ENCODE measurements at places on chromosomes 3 and 15. TPM values are rescaled to one million over a fixed set of nuclear protein-coding genes. Genes with fewer than 3 reads are reported as not detected.
A peak's percentile ranks its signal among the peaks of the same experiment; 100 is the strongest.

The RHOV gene
- total RNA-seq = 0.18 TPM

DNA sequence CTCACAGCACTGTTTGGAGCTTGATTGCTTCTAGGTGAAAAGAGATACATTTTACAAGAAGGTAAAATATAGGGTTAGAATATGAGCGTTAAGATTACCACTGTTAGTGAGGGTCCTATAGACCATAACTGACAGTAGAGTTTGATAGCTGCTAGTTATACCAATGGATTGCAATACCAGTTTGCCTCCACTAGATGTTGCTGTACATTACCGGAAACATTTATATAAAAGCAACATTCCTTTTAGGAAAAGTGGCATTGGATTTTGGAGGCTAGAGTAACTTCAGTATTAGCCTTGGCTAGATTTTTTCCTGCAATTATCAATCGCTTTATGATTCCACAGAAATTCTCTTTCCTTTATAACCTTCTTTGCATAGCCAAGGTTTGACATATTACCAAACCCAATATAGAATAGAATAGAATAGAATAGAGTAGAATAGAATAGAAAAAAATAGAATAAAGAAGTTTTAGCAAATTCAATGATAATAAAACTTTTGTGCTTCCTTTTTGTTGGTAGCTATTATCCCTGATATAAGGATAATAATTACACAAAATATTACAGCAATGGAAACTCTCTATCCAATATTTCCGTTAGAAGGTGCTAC, 1093.6 kb upstream of the ALCAM start:
- no peaks in the 10 kb centered on the region for H3K4me1 ChIP-seq
- peak; percentile 39 for DNase-seq
- H3K27ac ChIP-seq = no peak overlapping the region
- H3K27me3 ChIP-seq = peaks cover 6% of the 10 kb centered on the region
- H3K36me3 ChIP-seq = peaks cover 13% of the 10 kb centered on the region

- peak overlapping the region; percentile 75 for H3K27ac ChIP-seq
- peaks cover 24% of the 10 kb centered on the region for H3K4me1 ChIP-seq
- no peak overlapping the region for H3K4me3 ChIP-seq
- peaks cover 28% of the 10 kb centered on the region for H3K36me3 ChIP-seq
These were observed 28.8 kb downstream of the LRRFIP2 start for GRCh38 chr3:37145611-37146010.

DNA sequence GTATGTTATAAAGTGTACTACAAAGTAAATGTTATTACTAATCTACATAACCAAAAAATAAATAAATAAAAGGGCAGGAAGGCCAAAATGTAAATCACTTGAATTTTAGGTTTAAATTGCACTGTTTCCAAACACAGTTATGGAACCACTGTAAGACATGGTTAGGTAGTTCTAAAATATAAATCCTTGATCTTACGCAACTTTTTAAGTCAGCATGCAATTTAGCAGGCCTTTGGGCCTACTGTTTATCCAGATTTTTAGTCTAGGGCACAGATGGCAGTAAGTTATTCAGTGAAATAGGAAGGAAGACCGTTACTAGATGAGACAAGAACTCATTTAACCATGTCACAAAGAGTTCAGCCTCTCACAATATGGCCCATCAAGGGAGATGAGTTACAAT, 187.4 kb upstream of the SLC2A2 start:
- peaks cover 17% of the 10 kb centered on the region for H3K36me3 ChIP-seq
- peaks cover 4% of the 10 kb centered on the region for H3K27me3 ChIP-seq
- H3K4me1 ChIP-seq = peaks cover 5% of the 10 kb centered on the region
- H3K27ac ChIP-seq = no peak overlapping the region

The FGF7 gene
- 12.3 TPM for total RNA-seq

DNA sequence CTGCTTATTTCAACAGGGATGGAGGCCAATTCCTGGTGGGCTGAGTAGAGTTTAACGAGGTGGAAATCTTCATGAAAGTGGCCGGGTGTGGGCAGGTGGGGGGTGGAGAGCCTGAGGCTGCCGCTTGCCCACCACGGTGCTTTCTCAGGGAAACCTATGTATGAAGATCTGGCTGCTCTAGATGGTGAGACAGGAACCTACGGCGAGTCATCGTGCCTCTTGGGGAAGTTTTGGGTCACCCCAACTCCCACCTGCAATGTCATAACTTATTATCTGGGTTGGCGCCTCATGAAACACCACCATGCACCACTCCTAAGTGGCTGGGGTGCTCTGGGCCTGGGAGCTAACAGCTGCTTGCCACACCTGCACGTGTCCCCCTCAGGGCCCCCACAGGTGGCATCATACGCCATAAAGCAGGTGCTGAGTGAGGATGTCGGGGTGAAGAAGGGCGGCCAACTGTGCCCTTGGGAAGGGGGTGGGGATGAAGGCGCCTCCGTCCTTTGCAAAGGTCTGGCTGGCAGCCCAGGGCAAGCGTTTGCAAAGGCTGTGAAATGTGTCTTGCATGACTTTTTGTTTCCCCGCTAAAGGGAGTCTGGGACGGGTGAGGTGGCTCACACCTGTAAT, 27.9 kb upstream of the SNRPA1 start:
- H3K36me3 ChIP-seq = no peaks in the 10 kb centered on the region
- peaks cover 54% of the 10 kb centered on the region for H3K27me3 ChIP-seq
- peaks cover 9% of the 10 kb centered on the region for H3K4me1 ChIP-seq
- H3K27ac ChIP-seq = no peak overlapping the region
- no peak for DNase-seq
- H3K4me3 ChIP-seq = no peak overlapping the region

DNA sequence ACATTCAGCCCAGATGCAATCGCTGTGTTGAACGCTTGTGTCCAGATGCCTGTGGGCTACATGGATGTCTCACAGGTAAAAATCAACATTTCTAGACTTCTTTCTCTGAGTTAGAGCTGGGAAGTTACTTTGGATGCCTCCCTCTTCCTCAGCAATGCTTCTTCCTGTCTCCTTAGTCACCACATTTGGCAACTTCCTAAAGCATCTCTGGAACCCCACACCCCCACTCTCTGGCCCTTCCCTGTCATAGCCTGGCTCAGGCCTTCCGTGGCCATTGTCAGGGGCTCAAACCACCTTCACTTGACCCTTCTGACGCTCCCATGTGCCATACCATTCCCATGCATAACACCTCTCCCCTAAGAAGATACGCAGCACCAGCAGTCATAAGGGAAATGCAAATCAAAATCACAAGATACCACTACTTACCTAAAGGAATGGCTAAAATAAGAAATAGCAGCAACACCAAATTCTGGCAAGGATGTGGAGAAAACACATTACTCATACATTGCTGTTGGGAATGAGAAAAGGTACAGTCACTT, 21.6 kb upstream of the RGMA start:
- DNase-seq = no peak
- no peak overlapping the region for H3K27ac ChIP-seq
- H3K36me3 ChIP-seq = no peaks in the 10 kb centered on the region
- no peak overlapping the region for H3K4me3 ChIP-seq
- H3K4me1 ChIP-seq = no peaks in the 10 kb centered on the region

DNA sequence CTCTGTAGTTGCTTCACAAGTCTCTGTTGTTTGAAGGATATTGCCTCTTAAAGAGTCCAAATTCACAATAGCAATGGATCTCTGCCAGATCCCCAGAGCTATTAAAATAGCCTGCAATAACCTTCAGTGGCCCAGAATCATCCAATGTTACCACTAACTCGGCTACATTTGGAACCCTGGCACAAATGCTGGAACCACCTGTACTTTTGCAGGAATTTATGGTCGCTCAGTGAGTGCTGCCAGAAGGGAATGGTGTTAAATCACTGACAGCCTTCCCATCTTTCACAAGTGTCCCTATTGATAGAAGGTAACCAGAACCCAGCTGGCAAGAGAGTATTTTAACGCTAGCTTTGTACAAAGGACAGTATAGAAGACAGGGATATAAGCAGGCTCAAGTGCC, 298.8 kb upstream of the PLSCR5 start:
- DNase-seq = no peak
- H3K4me1 ChIP-seq = no peaks in the 10 kb centered on the region
- no peaks in the 10 kb centered on the region for H3K27me3 ChIP-seq
- H3K4me3 ChIP-seq = no peak overlapping the region
